ENCODE measurements at places on chromosomes 4 and X.

DNA sequence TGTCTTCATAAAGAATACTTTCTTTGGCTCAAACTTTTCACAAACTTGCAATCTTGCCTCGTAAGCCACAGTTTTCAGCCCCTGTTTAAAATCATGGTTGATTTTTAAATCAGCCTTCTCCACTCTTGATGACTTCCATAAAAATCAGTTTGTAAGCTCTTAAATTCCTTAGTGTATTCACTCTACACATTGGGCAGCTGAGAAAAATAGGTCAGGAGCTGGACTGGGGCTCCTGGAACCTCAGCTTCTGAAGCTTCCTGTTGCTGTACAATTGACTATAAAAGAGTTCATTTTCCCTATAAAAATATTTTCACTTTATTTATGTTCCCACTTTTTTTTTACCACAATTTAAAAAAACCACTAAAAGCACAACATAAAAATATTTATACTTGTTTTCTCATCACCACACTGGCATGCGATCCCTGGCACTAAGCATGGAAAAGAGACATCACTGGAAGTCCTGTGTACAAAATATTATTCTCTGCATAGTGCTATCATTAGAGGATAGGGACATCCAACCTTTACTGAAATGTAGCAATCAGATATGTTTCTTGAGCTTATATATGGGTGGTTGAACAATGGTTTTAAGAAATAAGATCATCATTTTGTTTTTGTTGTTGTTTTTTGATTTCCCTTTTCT is 345.7 kb downstream of the FBXO8 start:
- no peak for DNase-seq

DNA sequence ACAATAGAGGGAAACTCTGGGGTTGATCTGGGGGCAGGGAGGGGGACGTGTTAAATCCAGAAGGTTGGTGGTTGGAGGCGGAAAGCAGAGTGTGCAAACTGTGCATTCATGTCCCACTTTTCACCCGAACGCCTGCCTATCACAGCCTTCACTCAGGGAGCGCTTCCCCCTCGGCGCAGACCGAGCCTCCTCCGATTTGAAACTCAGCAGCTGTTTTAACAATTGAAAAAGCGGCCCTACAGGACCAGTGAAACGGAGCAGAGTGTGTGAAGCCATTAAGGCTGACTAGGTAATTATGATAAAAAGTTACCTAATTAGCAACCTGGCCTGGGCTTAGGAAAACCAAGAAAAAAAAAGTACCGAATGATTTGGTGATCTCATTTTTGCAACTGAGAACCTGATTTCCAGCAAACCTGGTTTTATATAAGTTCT is 685 bp upstream of the NDNF start:
- DNase-seq, result no peak

DNA sequence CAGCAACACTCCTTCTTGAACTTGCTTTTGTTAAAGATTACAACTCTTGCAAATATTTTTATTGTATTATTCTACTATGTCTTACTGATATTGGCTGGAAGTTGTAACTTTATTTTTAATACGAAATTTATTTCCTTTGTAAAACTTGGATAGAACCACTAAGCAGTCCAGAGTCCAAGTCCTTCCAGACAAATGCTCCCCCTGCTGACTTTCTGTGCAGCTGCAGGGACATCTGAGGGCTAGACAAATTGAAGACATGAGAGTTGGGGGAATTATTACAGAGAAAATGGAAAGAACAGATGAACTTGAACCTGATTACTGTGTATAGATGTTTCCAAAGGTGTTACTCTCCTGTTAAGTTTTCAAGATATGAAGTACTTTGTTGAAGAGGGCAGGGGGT is 238.8 kb downstream of the GRIA3 start:
- DNase-seq, result peak; percentile 62

DNA sequence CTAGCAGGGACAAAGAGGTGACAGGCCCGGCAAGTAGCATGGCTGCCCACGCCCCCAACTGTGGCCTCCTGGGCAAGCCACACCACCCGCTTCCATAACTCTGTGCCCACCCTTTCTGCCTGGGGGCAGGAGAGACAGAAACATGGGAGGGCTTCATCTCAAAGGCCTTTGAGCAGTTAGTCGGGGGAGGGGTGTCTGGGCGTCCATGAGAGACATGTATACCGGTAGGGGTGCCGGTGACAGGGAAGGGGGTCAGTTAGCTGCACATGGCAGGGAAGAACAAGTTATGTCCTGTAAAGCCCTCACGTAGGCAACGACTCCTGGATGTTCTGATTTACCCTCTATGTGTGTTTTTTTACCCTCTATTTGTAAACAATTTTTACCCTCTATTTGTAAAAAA is 9.3 kb downstream of the PDZD4 start:
- DNase-seq, result no peak

DNA sequence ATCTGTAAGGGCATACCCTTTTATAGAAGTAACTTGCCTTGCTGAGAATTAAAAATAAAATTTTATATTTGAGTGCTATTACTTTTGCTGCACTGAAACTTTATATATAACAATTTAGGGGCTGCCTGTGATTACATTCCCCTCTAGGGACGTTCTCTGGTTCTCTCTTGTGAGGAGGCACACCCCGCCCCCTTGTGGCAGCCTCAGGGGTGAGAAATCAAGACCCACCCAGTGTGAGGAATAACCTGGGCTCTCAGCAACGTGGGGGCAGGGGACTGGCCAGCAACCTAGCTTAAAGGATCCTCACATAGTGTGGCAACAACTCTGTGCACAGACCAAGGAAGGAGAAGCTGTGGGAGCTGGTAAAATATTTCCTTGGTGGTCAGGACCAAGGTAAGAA is 43.7 kb downstream of the MAGEA9 start:
- DNase-seq, result peak; percentile 36

GRCh38 chrX:102126863-102127262 is 1.4 kb downstream of the TCEAL2 start:
- DNase-seq, result no peak

DNA sequence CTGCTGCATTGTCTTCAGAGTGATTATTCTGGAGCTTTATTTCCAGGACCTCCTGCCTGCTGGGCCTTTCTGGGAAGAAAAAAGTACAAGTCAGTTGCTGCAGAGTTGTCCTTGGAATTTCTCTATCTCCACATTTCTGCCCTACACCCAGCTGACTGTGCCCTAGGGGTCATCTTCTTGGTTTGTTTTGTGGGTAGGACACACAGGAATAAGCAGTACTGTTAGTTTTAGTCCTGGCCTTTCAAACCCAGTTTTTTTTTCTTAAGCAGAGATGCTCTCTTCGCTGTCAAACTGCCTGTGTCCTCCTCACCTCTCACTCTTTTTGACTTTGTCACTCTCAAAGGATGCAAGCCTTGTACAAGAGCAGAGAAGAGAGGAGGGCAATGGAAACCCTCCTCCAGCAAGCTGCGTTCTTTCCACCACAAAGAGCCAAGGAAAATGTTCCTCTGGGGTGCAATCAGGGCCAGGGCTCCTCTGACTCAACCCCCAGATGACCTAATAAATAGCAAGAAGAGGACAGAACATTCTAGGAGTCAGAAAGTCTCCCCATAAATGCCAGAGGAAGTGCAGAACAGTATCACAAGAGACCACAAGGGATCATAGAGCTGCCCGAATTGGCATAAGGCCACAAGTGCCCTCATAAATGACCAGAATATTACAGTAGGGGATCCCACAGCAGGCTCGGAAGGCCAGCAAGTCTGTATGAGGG is 186.2 kb downstream of the RCHY1 start:
- no peak for DNase-seq

DNA sequence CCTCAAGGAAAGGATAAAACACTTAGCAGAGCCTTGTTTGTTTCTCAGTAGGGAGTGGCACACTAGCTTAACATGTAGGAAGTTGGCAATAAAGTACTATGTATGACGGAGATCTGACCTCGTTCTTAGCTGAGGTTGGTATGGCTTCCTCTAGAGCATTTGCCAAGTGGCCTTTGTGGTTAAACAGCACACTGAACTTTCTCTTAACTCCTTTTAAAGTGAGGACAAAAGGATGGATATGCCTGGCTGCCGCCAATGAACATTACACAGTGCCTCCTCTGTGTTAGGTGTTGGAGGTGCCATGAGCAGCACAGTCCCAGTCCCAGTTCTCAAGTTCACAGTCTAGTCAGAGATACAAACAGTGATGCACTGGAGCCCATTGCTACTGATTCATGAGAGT is 54.4 kb downstream of the VGLL1 start:
- DNase-seq, result peak; percentile 45

- peak; percentile 20 for DNase-seq
Observed at GRCh38 chr4:81754169-81754568, 282.5 kb upstream of the RASGEF1B start.

DNA sequence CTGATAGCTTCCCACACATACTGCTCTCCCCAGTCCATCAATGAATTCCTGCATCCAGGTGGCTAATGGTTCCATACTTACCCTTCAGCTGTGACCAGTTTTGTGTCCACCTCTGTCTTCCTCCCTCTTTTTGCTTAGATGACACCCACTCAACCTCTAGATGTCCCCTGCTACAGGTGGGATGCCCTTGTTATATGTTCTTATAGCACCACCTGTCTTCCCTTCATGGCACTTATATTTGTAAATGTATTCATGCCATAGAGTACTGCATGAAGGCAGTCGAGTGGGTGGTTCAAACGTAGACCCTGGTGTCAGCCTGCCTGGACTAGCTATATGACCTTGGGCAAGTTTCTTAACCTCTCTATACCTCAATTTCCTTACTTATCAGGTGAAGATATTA is 6.5 kb upstream of the USP46 start:
- no peak for DNase-seq

DNA sequence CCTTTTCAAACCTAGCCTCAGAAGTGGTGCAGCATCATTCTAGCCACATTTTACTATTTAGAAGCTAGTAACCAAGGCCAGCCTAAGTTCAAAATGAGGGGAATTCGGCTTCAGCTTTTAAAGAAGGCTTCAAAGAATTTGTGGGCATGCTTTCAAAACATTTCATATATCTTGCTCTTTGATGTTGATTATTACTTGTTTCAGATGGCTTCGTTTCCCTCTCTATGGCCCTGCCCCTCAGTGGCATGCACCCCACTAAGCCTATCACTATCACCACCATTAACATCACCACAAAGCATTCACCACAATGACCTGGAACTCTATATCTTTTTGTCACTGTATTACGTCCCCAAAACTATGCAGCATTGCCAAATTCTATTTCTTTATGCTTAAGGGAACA is 51.2 kb upstream of the FAM47B start:
- DNase-seq, result no peak

GRCh38 chr4:152310257-152310656 is 225.6 kb downstream of the FBXW7 start:
- peak; percentile 94 for DNase-seq

- DNase-seq, result no peak
Observed at GRCh38 chrX:9316096-9316495, 148.8 kb upstream of the TBL1X start.

DNA sequence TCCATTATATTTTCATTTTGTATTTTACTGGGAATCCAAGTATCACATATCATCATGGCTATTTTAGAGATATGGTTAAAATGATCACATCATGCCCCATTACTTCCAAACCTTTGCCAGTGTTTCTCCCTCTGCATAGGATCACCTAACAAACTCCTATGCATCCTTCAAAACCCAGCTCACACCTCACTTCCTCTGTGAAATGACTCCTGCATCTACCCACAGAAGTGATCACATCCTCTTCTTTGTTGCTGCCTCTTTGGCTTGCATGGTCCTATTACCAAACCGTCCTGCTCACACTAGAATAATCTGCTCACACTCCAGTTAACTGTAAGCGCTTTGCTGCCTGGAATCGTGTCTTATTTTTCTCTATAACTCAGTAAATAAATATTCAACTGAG is 74.7 kb upstream of the C4orf50 start:
- no peak for DNase-seq

DNA sequence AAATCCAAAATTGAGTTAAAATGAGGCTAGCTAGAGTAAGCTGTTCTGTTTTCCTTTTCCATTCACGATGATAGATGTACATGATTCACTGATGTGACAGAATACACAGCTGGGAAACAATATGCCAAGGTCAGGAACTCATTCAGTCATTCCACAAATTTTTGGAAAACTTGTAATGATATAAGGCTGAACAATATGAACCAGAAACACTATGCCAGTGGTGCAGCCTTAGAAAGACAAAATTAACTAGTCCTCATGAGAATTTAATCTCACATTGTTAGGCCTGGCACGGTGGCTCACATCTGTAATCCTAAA is 50.0 kb upstream of the NDST3 start:
- DNase-seq, result no peak

GRCh38 chrX:153365670-153366069 is 31.7 kb downstream of the ZNF275 start:
- no peak for DNase-seq

- DNase-seq, result no peak
Observed at GRCh38 chr4:67935888-67936287, 27.4 kb downstream of the TMPRSS11A start.

DNA sequence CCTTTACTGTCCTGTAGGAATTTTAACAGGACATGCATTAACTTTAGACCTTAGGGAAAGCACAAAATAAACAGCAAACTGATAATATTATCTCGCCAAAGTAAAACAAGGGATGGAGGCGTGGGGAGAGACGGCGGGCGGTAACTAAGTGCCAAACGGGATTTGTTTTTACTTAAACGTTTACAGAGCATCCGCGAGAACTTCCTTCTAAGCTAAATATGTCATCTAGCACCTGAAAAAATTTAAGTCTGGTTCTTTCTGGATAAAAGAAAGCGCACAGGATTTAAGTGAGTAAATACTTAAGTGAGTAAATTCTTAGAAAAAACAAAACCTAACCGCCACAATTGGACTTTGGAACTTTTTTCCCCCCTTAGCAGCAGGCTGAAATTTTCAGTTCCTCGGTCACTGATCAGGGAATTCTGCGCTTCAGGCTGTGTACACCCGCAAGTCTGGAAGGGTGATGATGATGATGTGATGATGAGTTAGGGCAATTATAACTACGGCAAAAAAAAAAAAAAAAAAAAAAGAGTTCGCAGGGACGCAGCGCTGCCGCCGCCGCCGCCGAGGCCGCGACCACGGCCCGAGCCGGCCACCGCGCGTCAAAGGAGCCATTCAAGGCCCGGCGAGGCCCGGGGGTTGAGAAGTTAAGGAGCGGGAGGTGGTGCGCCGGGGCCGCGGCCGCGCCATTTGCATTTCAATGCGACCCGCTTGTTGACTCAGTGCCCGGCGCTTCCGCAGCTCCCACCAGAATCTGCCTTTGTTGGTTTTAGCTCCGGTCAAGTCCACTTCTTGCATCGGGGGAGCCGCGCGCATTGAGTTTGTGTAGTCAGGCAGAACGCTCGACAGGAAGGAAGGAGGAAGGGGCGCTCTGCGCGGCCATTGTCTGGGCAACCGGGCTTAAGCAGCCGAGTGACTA is 108.8 kb downstream of the SPRY1 start:
- peak; percentile 92 for DNase-seq

Measured in astrocyte of the hippocampus (primary cell).